Tibial nerve (tissue), 4 donors: ENCODE measurements at places on chromosomes 11 and 22.

DNA sequence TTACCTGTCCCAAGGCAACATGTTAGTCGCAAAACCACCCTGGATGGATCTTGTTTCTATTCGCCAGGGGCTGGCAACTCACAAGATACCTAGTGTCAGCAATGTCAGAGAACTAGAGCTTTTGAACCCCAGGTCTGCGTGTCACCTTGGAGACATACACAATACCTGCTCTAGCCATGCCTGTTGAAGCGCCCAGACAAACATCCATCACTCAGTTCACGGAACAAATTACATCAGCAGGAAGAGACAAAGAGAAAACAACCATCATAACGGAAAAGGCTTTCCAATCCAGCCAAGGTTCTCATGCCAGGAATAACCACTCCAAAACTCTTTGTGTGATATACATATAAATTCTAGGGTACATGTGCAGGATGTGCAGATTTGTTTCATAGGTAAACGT is 2.2 kb downstream of the CD59 start:
- no peak for DNase-seq

DNA sequence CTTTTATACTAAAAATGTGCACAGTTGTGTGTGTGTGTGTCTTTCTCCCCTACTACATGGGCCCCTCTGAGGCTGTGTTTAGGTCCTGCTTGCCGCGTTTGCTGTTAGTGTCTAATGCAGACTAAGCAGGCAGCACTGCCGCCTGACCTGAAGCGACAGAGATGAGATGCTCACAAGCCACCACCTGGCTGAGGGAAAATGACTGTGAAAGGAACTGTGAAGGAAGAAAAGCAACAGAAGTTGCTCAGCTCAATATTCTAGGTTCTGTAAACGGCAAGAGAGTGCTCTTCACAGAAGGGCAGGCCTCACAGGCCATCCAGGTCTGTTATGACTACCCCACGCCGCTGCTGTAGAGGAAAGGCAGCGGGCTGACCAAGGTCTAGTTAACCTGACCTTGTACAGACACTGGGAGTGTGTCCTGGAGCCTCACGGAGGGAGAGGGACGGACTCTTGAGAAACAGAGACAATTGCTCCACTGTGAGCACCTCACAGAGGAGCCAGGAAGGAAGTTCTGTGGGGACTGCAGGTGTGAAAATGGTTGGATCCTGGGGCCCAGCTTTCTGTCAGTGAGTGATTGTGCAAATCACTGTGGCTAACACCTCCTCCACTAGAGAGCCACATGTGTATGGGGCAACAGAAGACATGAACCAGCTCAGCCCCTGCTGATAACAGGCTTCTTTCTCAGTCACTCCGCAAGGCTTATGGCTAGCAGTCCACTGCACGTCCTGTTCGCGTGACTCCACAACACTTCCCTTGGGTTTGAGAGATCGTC is 31.3 kb upstream of the YPEL1 start:
- no peak for DNase-seq

- DNase-seq = no peak
These were observed 27.8 kb downstream of the WEE1 start for GRCh38 chr11:9601037-9601875.

GRCh38 chr11:122637541-122637940 is 18.0 kb upstream of the UBASH3B start:
- no peak for DNase-seq

DNA sequence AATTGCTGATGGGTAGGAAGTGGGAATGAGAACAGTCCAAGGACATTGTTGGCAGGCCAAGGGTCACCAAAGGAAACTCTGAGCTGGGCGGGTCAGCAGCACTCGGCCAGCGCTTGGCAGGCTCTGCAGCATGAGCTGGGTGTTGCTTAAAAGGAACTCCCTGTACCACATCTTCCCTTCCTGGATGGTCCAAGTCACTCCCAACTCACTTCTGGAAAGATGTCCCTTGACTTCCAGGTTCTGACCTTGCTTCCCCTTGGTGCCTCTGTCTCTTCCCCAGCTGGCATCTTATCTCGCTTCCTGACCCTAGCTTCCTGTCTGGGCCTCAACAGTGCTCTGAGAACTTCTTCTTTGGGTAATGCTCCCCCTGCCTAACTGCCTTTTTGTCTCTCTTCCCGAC is 24.8 kb upstream of the SWAP70 start:
- DNase-seq = peak; percentile 30
